MG63 (cell line): ENCODE measurements at places on chromosomes 1 and 21. TPM values are rescaled to one million over a fixed set of nuclear protein-coding genes. Genes with fewer than 3 reads are reported as not detected.

Gene OR2L5
- total RNA-seq = not detected in 2 replicates

Gene TNFRSF8
- total RNA-seq = 0.82 TPM in 1 of 2 replicates, not detected in the other

Gene IL23R
- total RNA-seq = not detected in 2 replicates

Gene TAS1R1
- not detected in 2 replicates for total RNA-seq

Gene SPEN
- total RNA-seq = 3.3 and 4.8 TPM in 2 replicates

Gene BARHL2
- total RNA-seq = not detected in 2 replicates

DNA sequence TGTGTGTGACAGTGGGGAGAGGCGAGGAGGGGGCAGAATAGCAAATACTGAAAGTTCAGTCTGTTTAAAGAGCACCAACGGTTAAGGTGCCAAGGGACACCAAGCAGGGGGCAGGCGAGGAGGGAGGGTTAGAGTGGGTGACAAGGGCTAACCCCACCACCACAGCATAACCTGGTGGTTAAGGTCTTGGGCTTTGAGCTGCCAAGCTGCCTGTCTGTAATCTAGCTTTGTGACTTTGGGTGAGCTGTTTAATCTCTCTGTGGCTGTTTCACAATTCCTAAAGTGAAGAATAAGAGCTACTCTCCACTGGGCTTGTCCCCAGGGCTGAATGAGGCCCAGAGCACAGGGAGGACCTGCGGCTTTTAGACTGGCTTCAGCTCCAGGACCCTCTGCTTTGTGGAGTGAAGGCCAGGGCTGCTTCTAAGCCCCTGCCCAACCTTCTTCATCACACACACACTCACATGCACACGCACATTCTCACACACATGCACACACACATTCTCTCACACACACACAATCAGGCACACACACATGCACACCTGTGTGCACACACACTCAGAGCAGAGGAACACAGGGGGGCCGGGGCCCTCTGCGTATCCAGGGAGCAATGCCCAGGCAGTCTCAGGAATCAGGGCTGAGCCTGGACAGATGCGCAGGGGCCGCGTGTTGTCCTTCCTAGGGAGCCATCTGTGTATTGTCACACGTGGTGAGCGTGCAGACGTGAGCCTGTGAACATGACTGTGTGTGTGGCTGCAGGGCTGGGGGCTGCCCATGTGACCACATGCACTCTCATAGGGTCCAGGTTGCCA lies 101.6 kb upstream of the TARDBP start:
- DNase-seq = no peak
